HT1080 (cell line): ENCODE measurements at places on chromosomes 6 and 20. TPM values are rescaled to one million over a fixed set of nuclear protein-coding genes. Genes with fewer than 3 reads are reported as not detected.

DNA sequence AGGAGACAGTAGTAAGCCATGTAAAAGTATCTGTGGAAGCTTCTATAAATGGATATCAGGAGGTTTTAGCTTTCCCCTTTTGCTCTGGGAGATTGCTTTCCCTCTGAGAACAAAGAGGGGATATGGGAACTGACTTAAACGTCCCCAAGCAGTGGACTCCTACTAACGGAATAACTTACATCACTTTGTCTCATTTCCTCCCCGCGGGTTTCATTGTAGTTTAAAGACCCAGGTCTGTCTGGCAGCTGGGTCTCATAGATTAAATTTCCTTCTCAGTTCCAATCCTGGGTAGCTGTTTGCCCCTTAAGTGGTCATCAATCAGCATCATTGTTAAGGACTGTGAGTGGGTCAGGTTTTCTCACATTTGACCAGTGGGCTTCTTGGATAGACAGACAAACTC is 68.7 kb downstream of the PLAGL1 start:
- DNase-seq, result no peak

GRCh38 chr20:41407607-41408006 is 41.0 kb upstream of the EMILIN3 start:
- DNase-seq, result no peak

DNA sequence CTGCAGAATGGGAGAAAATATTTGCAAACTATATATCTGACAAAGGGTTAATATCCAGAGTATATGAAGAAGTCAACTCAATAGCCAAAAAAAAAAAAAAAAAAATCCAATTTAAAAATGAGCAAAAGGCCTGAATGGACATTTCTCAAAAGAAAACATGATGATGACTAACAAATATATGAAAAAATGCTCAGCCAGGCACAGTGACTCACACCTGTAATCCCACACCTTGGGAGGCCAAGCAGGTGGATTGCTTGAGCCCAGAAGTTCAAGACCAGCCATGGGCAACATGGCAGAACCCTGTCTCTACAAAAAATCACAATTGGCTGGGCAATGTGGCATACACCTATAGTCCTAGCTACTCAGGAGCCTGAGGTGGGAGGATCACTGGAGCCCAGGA is 2.1 kb upstream of the ECHDC1 start:
- no peak for DNase-seq

DNA sequence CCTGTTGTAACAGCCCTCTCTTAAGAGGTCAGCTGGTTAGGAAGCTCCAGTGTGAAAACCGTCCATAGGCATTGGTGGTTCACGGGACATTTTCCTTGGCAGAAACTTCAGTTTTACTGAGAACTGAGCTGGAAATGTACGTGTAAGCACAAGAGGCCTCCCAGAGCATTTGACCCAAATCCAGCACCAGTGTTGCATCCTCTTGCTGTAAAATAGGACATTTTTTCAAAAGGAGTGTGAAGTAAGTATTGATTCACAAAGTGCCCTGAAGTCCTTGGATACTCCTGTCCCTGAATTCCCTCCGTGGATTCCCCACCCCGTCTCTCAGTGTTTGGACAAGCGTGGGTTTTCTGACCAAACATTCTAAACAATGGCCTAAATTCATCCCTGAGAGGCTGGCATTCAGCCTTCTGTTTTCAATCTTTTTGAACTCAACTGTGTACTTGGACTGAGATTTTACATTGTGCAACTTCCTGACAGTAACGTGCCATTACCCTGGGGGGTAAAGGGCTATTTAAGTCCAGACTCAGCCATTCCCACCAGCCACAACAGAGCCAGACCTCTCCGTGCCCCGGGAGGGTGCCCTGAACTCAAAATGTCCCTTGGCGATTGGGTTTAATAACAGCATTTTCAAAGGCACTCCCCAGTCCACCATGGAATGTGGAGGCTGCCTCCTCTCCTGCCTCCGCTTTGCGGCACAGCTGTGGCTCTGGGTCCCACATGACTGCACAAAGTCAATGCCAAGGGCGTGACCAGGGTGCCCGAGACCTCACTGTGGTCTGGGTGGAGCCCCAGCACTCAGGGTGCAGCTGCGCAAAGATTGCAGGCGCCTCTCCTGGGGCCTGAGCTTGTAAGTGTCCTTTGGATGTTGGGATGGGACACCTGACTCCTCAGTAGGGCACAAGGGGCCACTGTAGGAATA is 92.7 kb upstream of the AFDN start:
- no peak for DNase-seq

GRCh38 chr6:105310371-105310770 is 92.5 kb downstream of the PREP start:
- DNase-seq, result no peak

DNA sequence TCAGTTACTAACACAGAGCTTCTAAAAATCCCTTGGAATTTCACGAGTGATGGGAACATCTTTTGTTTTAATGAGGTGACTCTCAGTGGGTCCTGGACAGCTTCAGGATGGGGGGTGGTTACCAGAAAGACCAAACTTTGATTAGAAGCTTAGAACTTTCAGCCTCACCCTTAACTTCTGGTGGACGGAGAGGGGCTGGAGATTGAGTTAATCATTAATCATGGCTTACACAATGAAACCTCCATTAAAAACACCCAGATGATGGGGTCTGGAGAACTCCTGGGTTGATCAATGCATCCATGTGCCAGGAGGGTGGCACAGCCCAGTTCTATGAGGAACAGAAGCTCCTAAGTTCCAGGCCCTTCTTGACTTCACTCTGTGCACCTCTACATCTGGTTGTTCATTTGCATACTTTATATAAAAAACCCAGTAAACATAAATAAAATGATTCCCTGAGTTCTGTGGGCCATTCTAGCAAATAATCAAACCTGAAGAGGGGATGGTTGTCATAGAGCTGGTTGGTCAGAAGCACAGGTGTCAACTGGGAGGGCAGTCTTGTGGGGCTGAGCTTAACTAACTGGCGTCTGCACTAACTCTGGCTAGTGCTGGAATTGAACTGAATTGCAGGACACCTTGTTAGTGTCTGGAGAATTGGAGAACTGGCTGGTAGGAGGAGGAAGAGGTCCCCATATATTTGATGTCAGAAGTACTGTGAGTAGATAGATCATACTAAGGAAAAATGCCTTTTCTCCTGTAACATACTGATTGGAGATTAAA is 10.3 kb downstream of the RMND1 start:
- no peak for DNase-seq

- no peak for DNase-seq
Measured at GRCh38 chr20:54345821-54346220, 129.6 kb upstream of the DOK5 start.

DNA sequence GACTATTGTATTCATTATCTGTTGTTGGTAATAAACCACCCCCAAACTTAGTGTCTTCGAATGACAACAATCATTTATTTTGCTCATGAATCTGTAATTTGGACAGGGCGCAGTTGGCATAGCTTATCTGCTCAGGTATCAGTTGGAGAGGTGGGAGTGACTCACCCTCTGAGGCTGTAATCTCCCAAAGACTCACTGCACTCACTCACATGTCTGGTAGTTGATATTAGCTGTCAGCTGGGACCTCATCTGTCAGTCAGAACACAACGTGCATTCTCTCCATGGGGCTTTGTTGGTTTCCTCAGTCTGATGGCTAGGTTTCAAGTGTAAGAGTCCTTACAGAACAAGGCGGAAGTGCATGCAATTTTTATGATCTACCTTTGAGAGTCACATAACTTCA is 219.0 kb upstream of the PRND start:
- no peak for DNase-seq

DNA sequence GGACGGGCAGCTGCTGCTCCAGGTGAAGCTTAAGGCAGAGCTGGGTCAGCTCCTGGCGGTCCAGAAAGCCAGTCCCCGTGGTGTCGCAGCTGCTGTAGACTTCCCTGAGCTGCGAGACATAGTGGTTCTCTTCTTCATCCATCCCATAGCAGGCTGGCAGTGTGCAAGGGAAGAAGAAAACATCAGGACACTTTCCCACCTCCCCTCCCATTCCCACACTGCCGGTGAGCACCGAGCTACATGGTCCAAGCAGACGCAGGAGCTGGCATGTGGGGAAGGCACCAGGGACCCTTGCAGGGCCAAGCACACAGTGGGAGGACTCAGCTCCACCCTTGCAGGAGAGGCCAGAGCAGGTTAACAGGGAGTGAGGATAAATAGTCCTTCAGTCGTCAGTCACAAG is 58.9 kb downstream of the NINL start:
- no peak for DNase-seq

DNA sequence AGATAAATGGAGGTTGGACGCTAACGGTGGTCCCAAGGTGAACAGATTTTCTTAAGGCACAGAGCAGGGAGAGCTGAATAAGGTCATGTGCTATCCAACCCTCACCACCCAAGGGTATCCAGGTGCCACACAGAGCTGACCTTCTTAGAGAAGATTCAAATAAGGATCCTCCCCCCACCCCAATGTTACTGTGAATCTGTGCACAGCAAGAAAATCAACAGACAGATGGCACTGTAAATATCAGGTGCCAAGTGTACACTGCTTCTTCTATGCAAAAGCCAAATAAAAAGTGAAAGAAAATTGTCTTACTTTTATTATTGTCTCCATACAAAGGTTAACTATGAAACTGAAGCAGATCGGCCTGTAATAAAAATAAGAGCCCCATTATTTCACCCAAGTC is 96.9 kb downstream of the PAK5 start:
- no peak for DNase-seq

GRCh38 chr20:5041433-5041832 is 40.1 kb upstream of the SLC23A2 start:
- no peak for DNase-seq

- DNase-seq, result peak; percentile 37
Measured at GRCh38 chr20:1509237-1509636, 18.0 kb upstream of the SIRPB2 start.

GRCh38 chr6:71083308-71083820 is 126.5 kb upstream of the B3GAT2 start:
- DNase-seq, result no peak

DNA sequence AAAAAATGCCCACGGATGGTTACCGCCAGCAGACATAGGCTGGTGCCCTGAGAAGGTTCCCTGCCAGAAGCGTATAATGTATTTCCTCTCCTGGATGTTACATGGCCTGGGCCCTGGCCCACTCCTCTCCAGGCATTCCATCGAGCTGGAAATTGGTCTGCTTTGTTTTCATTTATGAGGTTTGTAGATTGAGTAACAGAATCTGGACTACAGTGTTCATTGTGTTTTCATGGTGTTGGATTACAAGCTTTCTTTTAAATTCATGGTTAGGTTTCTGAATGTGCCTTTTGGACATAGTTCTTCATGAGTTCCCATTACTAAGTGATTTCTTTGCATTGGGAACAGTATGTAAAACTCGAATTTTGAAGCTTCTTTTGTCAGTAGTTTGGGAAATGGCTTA is 6.4 kb downstream of the TIAM2 start:
- no peak for DNase-seq

GRCh38 chr20:2385496-2385895 is 4.8 kb downstream of the TGM6 start:
- DNase-seq, result no peak

GRCh38 chr6:154123155-154123956 is 84.3 kb downstream of the OPRM1 start:
- no peak for DNase-seq

DNA sequence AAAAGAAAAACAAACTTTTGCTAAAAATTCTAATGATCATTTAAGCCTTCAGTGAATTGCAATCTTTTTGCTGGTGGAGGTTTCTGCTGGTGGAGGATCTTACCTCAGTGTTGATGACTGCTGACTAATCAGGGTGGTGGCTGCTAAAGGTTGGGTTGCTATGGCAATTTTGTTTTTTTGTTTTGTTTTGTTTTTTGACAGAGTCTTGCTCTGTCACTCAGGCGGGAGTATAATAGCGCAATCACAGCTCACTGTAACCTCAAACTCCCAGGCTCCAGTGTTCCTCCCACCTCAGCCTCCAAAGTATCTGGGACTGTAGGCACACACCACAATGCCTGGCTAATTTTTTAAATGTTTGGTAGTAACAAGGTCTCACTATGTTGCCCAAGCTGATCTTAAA is 94.7 kb downstream of the ANKRD6 start:
- peak; percentile 30 for DNase-seq

The MACROD2 gene
- 1.2 and 2.6 TPM in 2 replicates for total RNA-seq

The FLRT3 gene
- 3.0 and 4.0 TPM in 2 replicates for total RNA-seq

The GTSF1L gene
- not detected in 2 replicates for total RNA-seq

The EYS gene
- 0.20 and 0.87 TPM in 2 replicates for total RNA-seq

The C6orf58 gene
- total RNA-seq, result 0.10 TPM in 1 of 2 replicates, not detected in the other

The CTCFL gene
- total RNA-seq, result not detected in 2 replicates

The POM121L2 gene
- not detected in 2 replicates for total RNA-seq

The ATP9A gene
- total RNA-seq, result 2.4 and 3.0 TPM in 2 replicates

The HUS1B gene
- 0.63 and 1.5 TPM in 2 replicates for total RNA-seq
